ENCODE measurements at places on chromosomes 2 and 18. TPM values are rescaled to one million over a fixed set of nuclear protein-coding genes. Genes with fewer than 3 reads are reported as not detected.

The CERKL gene
- polyA plus RNA-seq, result 20.3 TPM

The TMBIM1 gene
- 88.0 TPM for polyA plus RNA-seq

The GALR1 gene
- polyA plus RNA-seq, result 0.15 TPM

The IL1RL1 gene
- polyA plus RNA-seq, result 0.48 TPM

The RESP18 gene
- polyA plus RNA-seq, result not detected

All from left kidney (tissue), 8 donors.